ENCODE measurements at places on chromosomes 6 and 20. TPM values are rescaled to one million over a fixed set of nuclear protein-coding genes. Genes with fewer than 3 reads are reported as not detected.

Gene IDH3B
- total RNA-seq = 114 TPM

Gene TCEA2
- total RNA-seq = 24.1 TPM

Gene ARID1B
- total RNA-seq = 92.3 TPM

Gene NT5E
- not detected for total RNA-seq

DNA sequence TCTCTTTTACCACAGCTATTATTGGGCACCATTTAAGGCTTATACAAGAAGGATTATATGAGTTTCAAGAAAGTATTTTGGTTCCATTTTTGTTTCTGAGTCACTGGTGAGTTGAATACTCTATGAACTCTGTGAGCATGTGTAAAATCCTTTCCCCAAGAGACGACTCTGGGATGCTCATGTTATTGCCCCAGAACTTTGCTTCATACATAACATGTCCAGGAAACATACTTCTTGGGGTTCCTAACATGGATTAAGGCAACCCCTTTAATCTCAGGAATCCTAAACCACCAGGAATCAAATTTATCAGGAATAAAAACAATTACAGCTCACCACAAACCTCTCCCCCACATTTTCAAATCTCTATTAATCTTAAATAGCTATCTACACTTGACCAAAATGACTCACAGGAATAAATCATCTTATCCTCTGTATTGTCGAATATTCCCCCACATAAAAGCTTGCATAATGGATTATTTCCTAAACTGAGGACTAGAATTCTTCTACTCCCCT, 117.5 kb upstream of the COL21A1 start:
- H3K27ac ChIP-seq = no peak overlapping the region
- H3K36me3 ChIP-seq = no peaks in the 10 kb centered on the region
- no peak for DNase-seq

DNA sequence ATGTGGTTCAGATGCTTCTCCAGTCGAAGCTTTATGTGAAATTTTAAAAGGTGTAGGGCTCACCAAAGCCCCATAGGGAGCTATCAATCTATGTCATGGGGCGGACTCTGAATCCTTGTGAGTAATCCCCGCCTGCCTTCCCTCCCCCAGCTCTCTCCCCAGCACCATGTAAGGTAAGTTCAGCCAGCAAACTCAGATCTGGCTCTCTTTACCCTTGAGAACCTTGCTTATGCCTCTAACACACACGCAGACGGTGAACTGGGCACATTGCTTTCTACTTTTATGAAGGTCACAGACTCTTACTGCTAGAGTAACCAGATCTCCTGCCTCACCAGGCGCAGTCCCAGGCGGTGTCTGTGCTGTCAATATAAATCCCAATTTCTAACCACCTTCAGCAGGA, 82.6 kb upstream of the CNKSR3 start:
- no peaks in the 10 kb centered on the region for H3K36me3 ChIP-seq
- no peak overlapping the region for H3K4me3 ChIP-seq
- H3K27me3 ChIP-seq = no peaks in the 10 kb centered on the region
- no peak for DNase-seq

- H3K4me1 ChIP-seq = peaks cover 7% of the 10 kb centered on the region
- H3K27ac ChIP-seq = no peak overlapping the region
- H3K27me3 ChIP-seq = peaks cover 7% of the 10 kb centered on the region
- H3K4me3 ChIP-seq = no peak overlapping the region
- H3K36me3 ChIP-seq = no peaks in the 10 kb centered on the region
- DNase-seq = no peak
These were observed 25.0 kb downstream of the ANGPT4 start for GRCh38 chr20:891058-891705.

GRCh38 chr6:54698974-54699373, 147.6 kb upstream of the FAM83B start:
- no peaks in the 10 kb centered on the region for H3K36me3 ChIP-seq
- no peak overlapping the region for H3K27ac ChIP-seq
- H3K27me3 ChIP-seq = peaks cover 8% of the 10 kb centered on the region

DNA sequence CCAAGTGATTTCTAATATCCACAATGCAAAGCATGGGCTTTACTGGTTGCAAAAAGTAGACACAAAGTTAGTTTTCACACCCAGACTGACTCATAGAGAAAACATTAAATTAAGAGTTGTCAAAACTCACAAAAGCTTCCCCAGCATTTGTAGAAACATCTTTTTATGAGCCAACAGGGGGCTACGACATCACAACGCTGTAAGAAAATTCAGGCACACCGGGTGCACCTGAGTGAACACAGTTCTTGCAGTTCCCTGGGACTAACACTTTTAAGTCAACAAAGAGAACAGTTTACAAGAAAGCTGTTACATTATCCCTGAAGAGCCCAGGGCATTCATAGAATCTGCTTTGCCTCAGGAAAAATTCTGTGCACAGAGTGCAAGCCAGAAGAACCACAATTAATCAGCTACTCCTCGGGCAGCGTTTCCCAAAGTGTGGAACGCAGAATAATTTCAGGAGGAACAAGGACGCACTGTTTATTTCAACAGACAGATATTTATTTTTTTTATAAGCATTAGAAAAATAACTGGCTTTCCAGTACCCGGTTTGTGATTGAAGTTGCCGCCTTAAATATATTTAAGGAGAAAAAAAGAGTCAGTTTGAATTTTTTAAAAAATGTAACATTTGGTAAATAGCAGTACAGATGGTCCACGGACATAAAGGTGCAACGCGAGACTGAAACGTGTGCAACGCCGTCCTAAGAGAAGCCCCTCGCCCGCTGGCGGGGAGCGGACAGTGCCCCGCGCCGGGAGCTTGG, 1.2 kb downstream of the NCOA5 start:
- no peaks in the 10 kb centered on the region for H3K36me3 ChIP-seq
- H3K4me1 ChIP-seq = peaks cover 38% of the 10 kb centered on the region
- peak overlapping the region; percentile 91 for H3K27ac ChIP-seq
- H3K27me3 ChIP-seq = no peaks in the 10 kb centered on the region

GRCh38 chr6:14903176-14904038, 342.5 kb upstream of the JARID2 start:
- no peak for DNase-seq
- no peak overlapping the region for H3K4me3 ChIP-seq
- no peak overlapping the region for H3K27ac ChIP-seq
- no peaks in the 10 kb centered on the region for H3K36me3 ChIP-seq
- H3K4me1 ChIP-seq = peaks cover 8% of the 10 kb centered on the region
- no peaks in the 10 kb centered on the region for H3K27me3 ChIP-seq

DNA sequence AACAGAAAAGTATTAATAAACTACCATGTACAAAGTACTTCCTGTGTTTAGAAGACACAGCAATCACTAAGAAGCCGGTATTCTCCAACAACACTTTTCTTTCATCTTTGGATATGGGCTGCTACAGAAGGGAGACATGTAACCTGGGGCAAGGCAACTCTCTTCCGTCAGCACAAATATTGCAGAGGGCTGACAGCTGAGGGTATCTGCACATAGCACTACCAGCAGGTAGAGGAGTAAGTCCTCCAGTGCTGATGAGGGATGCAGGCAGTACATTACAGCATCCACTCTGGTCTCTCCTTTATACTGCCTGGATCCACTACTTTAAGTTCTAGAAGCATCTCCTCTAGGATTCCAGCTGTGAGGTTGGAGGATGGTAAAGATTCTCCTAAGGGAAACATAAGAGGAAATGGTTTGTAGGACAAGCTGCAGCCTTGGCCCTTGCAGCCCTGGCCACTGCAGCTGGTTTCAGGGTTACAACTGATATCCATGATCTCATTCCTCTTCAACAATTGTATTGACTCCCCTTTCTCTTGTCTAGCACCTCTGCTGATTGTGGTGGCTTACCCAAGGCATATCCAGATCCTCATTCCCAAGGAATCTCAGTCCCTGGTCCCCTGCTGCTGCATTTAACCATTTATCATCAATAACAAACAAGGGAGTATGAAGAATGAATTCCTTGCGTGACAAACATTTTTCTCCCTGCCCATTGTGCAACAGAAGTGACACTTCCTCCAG, 110.7 kb upstream of the ADGRF1 start:
- no peak for DNase-seq
- no peaks in the 10 kb centered on the region for H3K4me1 ChIP-seq
- no peak overlapping the region for H3K4me3 ChIP-seq

- peaks cover 8% of the 10 kb centered on the region for H3K27me3 ChIP-seq
- DNase-seq = no peak
- H3K4me3 ChIP-seq = no peak overlapping the region
- no peaks in the 10 kb centered on the region for H3K4me1 ChIP-seq
- no peak overlapping the region for H3K27ac ChIP-seq
- no peaks in the 10 kb centered on the region for H3K36me3 ChIP-seq
These were observed 208.0 kb upstream of the SASH1 start for GRCh38 chr6:148134592-148134991.

- no peak overlapping the region for H3K4me3 ChIP-seq
- H3K27me3 ChIP-seq = peaks cover 7% of the 10 kb centered on the region
- H3K36me3 ChIP-seq = no peaks in the 10 kb centered on the region
- H3K4me1 ChIP-seq = no peaks in the 10 kb centered on the region
These were observed 25.2 kb upstream of the SGK1 start for GRCh38 chr6:134343066-134343465.

DNA sequence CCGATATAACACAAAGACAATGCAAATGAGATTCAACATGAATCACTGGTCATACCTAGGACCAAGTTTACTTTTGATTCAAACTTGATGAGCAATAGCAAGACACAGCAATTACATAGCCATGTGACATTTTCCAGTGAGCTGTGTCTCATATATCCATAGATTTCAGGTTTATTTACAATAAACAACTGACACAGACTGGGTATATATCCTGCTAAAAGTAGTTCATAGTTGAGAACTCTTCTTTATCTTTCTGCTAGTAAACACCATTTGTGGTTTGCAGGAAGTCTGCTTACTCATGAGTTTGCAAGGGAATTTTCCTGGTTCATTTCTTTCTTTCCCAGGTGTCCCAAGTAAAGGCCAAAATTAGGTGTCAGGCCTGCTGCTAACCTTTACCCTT, 343.4 kb downstream of the KIF16B start:
- no peaks in the 10 kb centered on the region for H3K27me3 ChIP-seq
- no peak overlapping the region for H3K4me3 ChIP-seq
- no peaks in the 10 kb centered on the region for H3K36me3 ChIP-seq
- DNase-seq = no peak
- H3K4me1 ChIP-seq = no peaks in the 10 kb centered on the region

- H3K27ac ChIP-seq = peak overlapping the region; percentile 3
- no peaks in the 10 kb centered on the region for H3K27me3 ChIP-seq
- no peak overlapping the region for H3K4me3 ChIP-seq
- H3K36me3 ChIP-seq = no peaks in the 10 kb centered on the region
- no peak for DNase-seq
These were observed 12.2 kb upstream of the RSPH3 start for GRCh38 chr6:159012201-159012600.

- no peak overlapping the region for H3K4me3 ChIP-seq
- no peaks in the 10 kb centered on the region for H3K36me3 ChIP-seq
These were observed 12.0 kb upstream of the HFE start for GRCh38 chr6:26075063-26075717.

- no peak overlapping the region for H3K27ac ChIP-seq
- no peaks in the 10 kb centered on the region for H3K36me3 ChIP-seq
- H3K27me3 ChIP-seq = no peaks in the 10 kb centered on the region
These were observed 62.4 kb downstream of the MDGA1 start for GRCh38 chr6:37635319-37635718.

DNA sequence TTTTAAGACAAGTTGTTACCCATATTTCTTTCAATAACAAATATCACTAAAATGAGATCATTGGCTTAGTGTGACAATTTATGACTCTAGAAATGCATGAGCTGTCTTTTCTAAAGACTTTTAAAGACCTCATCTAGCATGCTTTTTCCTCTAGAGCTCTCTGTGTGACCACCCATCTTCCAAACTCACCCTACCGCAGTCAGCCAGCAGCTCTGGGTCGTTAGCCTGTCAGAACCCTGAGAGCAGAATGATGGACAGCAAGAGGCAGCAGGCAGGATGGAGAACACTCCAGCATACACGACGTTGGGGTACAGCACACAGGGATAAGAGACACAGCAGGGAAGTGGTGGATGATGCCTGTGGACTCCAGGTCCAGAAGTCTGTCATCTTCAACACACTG, 45.1 kb upstream of the TBX18 start:
- DNase-seq = no peak
- no peak overlapping the region for H3K4me3 ChIP-seq
- no peaks in the 10 kb centered on the region for H3K36me3 ChIP-seq
- no peak overlapping the region for H3K27ac ChIP-seq
- H3K27me3 ChIP-seq = no peaks in the 10 kb centered on the region
- H3K4me1 ChIP-seq = no peaks in the 10 kb centered on the region

- no peaks in the 10 kb centered on the region for H3K27me3 ChIP-seq
- no peaks in the 10 kb centered on the region for H3K36me3 ChIP-seq
- peak overlapping the region; percentile 15 for H3K4me3 ChIP-seq
- no peak for DNase-seq
- H3K4me1 ChIP-seq = peaks cover 11% of the 10 kb centered on the region
These were observed 96.8 kb upstream of the NFATC2 start for GRCh38 chr20:51639206-51639832.

DNA sequence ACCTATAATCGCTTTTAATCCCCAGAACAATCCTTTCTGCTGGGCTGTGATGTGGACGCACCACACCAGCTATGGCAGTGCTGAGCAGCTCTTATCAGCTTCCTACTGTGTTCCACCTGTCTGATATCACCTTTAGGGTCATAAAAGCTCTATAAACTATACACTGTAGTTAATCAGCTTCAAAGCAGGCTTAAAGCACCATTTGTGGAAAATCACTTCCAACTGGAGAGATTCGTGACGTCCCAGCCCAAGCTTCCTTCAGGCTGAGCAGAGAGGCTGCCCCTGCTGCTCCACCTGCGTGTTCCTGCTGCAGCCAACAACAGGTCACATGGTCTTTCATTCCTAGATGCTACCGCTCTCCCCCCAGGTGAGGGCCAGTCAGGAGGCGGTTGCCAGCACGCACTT, 156.5 kb downstream of the SMOC2 start:
- no peak for DNase-seq
- no peak overlapping the region for H3K4me3 ChIP-seq
- no peak overlapping the region for H3K27ac ChIP-seq
- peaks cover 14% of the 10 kb centered on the region for H3K4me1 ChIP-seq
- no peaks in the 10 kb centered on the region for H3K36me3 ChIP-seq
- no peaks in the 10 kb centered on the region for H3K27me3 ChIP-seq

DNA sequence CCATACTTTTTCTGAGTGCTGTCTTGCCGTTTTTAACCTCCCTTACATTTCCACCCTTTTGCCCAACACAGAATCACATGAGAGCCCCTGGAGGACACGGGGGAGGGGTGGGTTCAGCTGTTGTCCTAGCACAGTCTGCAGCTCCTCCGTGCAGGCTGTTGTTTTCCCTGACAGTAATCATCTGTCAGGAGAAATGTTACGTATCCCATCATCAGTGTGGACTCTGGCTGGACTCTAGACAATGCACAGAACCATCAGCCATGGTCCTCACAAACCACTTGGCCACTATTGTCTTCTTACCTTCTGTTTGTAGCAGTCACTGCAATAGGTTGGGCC, 92.1 kb downstream of the RIN2 start:
- no peak for DNase-seq
- no peaks in the 10 kb centered on the region for H3K4me1 ChIP-seq
- H3K4me3 ChIP-seq = no peak overlapping the region
- no peak overlapping the region for H3K27ac ChIP-seq
- peaks cover 26% of the 10 kb centered on the region for H3K27me3 ChIP-seq
- no peaks in the 10 kb centered on the region for H3K36me3 ChIP-seq

DNA sequence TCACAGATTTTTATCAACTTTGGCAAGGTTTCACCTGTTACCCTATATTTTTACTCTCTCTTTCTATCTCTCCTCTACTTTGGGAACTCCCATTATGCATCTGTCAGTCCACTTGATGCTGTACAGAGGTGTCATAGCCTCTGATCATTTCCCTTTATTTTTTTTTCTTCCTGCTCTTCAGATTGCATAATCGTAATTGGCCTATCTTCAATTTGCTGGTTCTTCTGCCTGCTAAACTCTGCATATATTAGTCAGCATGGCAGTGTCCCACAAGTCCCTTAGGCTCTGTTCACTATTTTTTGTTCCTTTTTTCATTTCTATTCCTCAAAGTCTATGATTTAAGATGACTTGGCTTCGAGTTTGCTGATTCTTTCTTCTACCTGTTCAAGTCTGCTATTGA, 44.7 kb upstream of the MICB start:
- H3K27me3 ChIP-seq = peaks cover 18% of the 10 kb centered on the region
- no peak overlapping the region for H3K27ac ChIP-seq
- H3K4me1 ChIP-seq = no peaks in the 10 kb centered on the region
